ENCODE measurements at places on chromosomes 4 and X.

DNA sequence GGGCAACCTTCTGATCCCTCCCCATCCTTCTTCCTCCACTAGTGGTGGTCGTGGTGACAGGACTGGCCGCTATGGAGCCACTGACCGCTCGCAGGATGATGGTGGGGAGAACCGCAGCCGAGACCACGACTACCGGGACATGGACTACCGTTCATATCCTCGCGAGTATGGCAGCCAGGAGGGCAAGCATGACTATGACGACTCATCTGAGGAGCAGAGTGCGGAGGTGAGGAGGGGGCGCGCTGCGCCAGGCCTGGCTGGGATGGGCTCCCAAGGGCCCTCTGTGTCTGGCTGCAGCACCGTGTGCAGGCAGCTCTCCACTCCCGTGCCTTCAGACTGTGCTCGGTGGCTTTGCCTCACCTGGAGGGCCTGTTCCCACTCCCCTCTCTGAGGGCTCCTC, 24.3 kb downstream of the RBM10 start:
- DNase-seq: no peak

- no peak for DNase-seq
Measured at GRCh38 chr4:162804351-162804924, 362.3 kb downstream of the NAF1 start.

- DNase-seq: no peak
Measured at GRCh38 chrX:31392513-31392912, 320.7 kb upstream of the FTHL17 start.

GRCh38 chr4:78599147-78599546, 47.6 kb downstream of the ANXA3 start:
- DNase-seq: no peak

GRCh38 chr4:37715889-37716402, 29.8 kb upstream of the RELL1 start:
- DNase-seq: no peak

DNA sequence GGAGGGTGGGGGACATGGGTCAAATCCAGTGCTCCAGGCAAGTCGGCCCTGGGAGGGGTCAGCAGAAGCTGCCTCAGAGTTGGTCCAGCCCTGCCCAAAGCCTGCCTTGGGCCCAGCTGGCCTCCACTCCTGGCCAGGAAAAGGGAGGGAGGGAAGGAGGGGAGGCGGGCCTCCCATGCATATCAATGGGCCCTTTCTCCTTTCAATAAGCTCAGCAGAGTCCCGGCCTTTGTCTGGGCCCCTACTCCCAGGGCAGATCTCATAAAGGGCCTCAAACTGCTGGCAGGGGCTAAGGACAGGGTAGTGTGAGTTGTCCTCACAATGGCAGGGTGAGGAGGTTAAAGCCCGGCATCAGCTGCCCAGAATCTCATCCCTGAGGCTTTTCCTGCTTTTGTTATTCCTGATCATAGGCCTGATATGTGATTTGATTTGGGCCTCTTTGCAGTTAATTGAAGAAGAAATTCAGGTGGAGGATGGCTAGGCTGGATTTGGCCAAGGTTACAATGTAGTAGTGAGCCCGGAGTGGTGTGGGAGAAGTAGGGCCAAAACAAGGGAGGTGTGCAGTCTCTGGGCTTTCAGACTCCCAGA, 121.1 kb upstream of the ATP6AP2 start:
- DNase-seq: peak; percentile 59

DNA sequence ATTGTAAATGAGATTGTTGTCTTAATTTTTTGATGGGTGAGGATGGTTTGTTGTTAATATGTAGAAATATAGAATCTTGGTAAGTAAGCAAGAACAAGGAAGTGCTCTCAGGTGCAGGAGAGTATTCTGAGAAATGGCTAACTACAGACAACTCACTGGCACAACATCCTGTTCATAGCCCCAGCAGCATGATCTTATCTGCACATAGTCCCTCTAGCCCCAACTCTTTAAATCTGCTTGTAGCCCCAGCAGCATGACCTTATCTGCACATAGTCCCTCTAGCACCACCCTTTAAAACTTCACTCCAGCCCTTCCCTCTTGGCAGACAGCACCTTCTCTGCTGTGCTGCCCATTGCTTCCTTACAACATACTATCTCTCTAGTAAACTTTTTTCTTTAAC, 1957.1 kb upstream of the ADGRL3 start:
- DNase-seq: no peak

DNA sequence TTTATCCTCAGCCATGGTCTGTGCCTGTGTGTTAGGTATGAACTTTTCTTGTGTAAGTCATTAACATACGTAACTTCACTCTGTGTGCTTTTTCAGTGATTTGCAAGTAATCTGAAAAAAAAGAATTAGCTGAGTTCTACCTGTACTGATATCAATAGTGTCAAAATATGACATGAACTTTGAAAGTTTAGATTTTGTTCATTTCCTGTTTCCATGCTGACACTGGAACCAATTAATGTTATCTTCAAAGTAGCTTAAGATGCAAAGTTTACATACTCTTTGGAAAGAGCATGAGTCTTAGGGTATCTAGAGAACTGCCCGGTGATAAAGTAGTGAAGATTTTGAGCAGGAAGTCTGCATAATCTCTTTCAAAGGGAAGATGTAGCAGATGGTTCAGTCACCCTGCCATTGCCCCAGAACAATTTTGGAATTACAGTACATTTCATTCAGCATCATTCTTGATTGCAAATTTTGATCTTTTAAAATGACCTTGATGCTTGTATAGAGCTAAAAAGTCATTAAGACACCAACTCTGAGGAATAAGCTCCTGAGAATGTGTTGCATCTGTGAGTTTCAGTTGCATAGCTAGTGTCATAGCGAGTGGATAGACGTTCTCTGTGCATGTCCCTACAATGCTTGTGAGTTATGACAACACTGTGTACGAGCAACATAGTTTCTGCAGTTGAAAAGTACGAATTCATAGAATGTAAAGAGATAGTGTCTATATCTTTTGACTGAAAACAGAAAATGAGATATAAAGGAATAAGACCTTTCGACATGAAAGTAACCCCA, 130.5 kb downstream of the PTTG2 start:
- no peak for DNase-seq

- no peak for DNase-seq
Measured at GRCh38 chr4:47367761-47368160, 95.7 kb downstream of the COMMD8 start.

DNA sequence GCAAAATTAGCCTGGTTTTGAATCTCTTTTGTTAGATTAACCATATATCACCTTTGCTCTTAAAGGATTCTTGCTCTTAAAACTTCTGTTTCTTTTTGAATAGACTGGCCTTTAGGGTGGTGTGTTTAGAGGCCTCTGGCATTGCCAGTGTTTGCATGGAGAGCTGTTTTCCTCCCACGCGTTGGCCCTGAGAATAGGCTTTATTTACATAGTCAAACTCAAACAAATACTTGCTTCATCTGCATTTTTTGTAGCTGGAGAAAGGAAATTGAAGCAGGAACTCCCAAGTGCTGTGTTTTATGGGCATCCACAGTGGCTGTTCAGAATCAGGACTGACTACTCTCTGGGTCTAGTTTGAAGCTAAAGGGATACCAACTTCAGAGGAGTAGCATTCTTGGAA, 2.7 kb downstream of the SHROOM2 start:
- no peak for DNase-seq

DNA sequence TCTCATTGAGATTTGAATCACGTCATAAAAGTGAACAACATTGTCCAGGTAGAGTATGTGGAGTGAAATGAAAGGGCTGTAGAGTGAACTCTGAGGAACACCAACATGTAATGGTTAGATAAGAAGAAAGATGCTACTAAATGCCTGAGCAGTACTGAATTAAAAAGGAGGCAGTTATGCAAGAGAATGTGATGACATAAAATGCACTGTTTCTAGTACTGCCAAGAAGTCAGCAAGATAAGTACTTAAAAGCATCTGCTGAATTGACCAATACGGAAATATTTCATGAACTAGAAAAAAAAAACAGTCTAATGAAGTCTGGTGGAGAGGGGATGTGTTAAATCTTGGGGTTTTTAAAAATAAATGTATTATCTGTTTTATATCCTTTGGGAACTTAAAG, 583.8 kb upstream of the GALNT7 start:
- no peak for DNase-seq

GRCh38 chr4:54793856-54794422, 136.2 kb downstream of the KIT start:
- DNase-seq: no peak

- no peak for DNase-seq
Measured at GRCh38 chr4:1058198-1058996, 47.0 kb downstream of the FGFRL1 start.

- no peak for DNase-seq
Measured at GRCh38 chr4:162364651-162365050, 200.9 kb upstream of the FSTL5 start.

- DNase-seq: no peak
Measured at GRCh38 chr4:150236626-150237025, 158.4 kb downstream of the DCLK2 start.

- DNase-seq: peak; percentile 3
Measured at GRCh38 chr4:8645753-8646124, 53.2 kb downstream of the CPZ start.

DNA sequence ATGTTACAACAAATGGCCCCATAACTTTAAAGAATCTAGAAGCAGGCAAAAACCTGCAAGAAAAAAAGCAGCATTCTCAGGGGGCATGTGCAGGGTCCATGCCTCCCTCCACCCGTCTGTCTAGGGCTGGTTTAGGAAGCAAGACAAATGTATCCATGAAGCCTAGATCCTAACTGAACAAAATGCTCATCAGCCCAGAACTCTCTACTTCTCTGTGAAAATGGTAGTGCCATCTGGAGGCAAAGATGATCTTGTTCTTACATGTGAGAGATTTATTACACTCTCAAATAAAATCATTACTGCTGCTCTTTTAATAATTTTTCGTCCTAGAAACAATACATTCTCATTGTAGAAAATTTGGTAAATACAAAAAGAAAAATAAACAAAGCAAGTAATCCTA, 26.7 kb downstream of the NR3C2 start:
- no peak for DNase-seq

DNA sequence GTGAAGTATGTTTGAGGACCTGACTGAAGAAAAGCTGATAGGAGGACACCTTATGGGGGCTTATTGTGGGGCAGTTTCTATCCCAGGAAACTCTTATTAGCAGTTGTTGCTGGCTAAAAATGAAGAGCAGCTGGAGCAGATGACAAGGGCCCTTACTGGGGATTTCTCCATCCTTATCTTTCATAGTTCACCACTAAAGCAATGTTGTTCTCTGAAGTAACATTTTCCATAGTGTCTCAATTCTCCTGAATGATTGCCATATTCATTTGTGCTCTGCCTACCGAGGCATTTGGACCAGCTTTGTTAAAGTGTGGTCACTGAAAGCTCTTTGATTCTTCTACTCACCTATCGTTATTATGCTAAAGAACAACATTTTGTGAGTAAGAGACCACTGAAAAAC, 7.7 kb downstream of the ENOX2 start:
- no peak for DNase-seq

DNA sequence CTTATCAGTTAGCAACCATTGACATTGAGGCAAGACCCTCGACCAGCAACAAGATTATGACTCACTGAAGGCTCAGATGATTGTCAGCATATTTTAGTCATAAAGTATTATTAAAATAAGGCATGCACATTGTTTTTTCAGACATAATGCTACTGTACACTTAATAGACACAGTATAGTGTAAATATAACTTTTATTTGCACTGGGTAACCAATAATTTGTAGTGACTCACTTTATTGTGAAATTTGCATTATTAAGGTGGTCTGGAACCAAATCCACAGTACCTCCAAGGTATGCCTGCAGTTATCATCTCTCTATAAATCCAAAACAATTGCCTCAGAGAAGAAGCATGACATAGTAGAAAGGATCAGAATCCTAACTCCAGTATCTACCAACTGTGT, 330.1 kb upstream of the SMIM31 start:
- no peak for DNase-seq

GRCh38 chr4:163591614-163592020, 97.1 kb downstream of the TMA16 start:
- no peak for DNase-seq

DNA sequence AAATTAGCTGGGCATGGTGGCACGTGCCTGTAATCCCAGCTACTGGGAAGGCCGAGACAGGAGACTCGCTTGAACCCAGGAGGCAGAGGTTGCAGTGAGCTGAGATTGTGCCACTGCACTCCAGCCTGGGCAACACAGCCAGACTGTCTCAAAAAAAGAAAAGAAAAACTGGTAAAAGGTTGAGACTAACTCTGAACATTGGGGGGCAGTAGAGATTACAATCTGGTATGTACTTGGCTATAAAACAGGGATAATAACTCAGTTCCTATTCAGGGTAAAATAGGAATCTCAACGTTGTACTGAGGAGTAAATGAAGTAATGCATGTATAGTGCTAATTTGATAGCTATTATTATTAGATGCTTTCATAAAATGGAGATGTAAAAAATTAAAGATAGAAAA, 12.5 kb upstream of the KLF8 start:
- no peak for DNase-seq

- DNase-seq: no peak
Measured at GRCh38 chr4:41935652-41936021, 408 bp downstream of the TMEM33 start.

DNA sequence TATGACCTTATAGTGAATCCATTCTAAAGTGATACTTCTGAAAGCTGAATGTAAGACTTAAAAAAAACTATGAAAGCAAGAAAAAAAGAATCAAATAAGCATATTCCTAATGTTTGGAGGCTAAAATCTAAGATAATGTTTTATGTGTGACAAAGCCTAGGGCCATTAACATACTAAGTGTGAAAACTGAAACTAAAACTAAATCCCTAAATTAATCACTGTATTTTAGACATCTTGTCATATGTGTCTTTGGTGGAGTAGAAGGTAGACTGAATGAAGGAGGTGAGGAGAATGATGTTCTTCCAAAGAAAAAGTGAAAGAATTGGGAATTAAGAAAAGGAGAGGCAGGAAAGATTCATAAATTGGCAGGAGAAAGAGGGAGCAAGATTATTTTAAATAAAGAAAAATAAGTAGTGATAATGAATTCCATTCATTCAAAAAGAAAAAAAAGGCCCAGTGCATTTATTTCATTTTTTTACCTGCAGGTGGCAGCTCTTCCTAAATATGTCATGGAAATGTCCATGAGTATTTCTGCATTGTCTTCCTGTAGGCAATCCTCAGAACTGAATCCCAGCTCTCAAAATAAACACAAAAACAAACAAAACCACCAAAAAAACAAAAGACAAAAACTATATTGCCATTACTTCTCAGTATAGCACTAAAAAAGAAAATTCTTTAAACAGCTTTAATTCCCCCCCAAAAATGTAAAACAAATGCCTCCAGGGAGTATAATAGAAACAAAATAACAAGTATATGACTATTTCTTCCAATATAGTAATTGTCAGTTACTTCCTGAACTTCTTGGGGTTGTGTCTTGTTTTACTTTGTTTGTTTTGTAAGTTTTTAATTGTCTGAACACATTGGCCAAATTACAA, 17.0 kb upstream of the AP1AR start:
- DNase-seq: no peak

- DNase-seq: no peak
Measured at GRCh38 chr4:54373718-54374210, 144.7 kb downstream of the PDGFRA start.

- no peak for DNase-seq
Measured at GRCh38 chr4:30068234-30068633, 651.9 kb upstream of the PCDH7 start.

GRCh38 chrX:18861511-18861910, 122.4 kb downstream of the PHKA2 start:
- DNase-seq: no peak

All from head of caudate nucleus (tissue), 42 donors.